ENCODE measurements at places on chromosomes 5 and 9.

- no peak for DNase-seq
Measured at GRCh38 chr9:16411311-16411710, 459.2 kb downstream of the BNC2 start.

DNA sequence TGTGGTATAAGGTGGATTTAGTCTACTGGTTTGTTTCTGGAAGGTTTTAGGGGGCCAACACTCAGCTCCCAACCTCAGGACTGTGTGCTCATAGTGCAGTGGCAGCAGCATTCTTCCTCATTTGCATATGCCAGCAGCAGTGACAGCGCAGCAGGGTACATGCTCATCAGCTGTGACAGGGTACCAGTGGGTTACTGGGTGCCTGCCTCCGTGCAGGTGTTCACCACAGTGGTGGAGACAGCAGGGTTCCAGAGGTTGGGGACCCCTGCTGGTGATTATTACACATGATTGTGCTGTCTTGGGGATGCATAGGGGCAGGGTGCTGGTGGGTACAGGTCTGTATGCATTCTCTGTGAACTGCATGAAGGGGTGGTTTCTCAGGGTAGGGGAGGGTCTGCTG is 45.5 kb upstream of the IFNE start:
- no peak for DNase-seq

- DNase-seq, result no peak
Measured at GRCh38 chr9:33092634-33093033, 16.2 kb upstream of the SMU1 start.

GRCh38 chr9:133726401-133727276 is 11.5 kb downstream of the SARDH start:
- DNase-seq, result peak; percentile 48

- peak; percentile 76 for DNase-seq
Measured at GRCh38 chr9:121651295-121652020, at the start of gene DAB2IP. Gene DAB2IP (plus strand): TSS chr9:121651634. CDS start chr9:121651776, 142 bp downstream.

DNA sequence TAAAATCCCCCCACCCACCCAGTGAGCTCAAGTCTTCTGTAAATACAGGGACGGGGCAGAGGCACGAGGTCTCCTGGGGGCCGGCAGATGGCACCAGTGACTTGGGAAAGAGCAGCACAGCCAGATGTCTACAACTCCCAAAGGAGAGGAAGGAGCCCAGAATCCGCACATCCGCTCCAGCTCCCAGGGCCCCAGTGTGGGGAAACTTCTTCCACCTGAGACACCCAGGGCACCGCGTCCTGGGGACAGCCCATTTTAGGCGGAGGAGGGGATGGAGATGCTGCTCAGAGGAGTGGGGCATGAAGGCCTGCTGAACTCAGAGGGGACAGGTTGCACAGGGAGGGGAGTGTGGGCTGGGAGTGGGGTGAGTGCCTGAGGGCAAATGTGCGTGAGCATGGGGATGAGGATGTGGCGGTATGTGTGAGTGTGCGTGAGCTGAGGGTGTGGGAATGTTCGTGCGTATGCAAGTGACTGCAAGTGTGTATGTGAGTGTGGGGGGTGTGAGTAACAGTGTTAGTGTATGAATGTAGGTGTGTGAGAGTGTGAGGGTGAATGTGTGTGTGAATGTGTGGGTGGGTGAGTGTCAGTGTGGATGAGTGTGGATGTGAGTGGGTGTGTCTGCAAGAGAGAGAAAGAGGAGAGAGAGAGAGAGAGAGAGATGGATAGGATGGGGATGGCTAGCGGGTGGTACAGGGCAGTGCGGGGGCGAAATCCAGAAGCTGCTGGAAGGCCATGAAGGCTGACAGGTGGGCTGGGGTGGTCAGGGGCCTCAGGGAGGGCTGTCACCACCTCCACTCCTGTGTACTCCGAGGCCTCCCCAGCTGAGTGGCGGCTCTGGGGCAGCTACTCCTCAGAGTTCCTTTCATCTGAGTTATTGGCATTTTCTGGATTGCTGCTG is 63.5 kb downstream of the DUSP1 start:
- DNase-seq, result peak; percentile 64

DNA sequence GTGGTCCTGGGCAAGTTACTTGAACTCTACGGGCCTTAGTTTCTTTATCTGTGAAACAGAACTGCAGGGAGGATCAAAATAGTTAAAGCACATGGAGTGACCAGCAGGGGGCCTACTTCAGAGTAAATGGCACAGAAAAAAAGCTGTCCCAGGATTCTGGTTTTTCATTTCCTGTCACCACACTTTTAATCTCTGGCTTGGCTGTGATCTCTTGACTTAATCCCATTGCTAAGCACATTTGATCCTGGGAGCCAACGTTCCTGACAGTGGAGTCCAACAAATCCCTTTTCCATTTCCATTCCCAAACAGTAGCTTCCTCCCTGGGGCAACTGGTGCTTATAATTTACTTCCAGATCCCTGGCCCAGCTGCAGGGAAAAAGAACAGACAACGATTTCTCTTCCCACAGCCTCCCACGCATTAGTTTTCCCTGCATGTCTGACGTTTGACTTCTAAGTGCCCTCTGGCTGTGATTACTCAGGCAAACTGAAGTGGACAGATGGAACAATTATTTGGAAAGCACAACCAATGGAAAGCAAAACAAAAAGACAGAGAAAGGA is 136.5 kb upstream of the STK32A start:
- peak; percentile 49 for DNase-seq

GRCh38 chr9:126722922-126723806 is 81.7 kb upstream of the ZBTB43 start:
- peak; percentile 41 for DNase-seq

- DNase-seq, result no peak
Measured at GRCh38 chr5:137073189-137073588, 425.9 kb downstream of the SPOCK1 start.

GRCh38 chr5:168228668-168229067 is 62.8 kb upstream of the WWC1 start:
- DNase-seq, result no peak

DNA sequence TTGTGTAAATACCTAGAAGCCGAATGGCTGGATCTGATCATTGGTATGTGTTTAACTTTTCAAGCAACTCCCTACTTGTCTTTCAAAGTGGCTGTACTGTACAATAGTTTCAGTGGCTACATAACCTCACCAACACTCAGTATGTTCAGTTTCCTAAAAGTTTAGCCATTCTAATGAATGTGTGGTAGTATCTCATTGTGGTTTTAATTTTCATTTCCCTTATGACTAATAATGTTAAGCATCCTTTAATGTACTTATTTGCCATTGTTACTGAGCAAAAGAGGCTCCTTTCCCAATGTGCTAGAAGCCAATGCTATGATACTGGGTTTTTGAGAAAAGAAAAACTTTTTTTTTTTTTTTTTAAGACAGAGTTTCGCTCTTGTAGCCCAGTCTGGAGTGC is 27.8 kb upstream of the ALDOB start:
- no peak for DNase-seq

GRCh38 chr5:153707626-153708025 is 217.2 kb downstream of the GRIA1 start:
- DNase-seq, result no peak

DNA sequence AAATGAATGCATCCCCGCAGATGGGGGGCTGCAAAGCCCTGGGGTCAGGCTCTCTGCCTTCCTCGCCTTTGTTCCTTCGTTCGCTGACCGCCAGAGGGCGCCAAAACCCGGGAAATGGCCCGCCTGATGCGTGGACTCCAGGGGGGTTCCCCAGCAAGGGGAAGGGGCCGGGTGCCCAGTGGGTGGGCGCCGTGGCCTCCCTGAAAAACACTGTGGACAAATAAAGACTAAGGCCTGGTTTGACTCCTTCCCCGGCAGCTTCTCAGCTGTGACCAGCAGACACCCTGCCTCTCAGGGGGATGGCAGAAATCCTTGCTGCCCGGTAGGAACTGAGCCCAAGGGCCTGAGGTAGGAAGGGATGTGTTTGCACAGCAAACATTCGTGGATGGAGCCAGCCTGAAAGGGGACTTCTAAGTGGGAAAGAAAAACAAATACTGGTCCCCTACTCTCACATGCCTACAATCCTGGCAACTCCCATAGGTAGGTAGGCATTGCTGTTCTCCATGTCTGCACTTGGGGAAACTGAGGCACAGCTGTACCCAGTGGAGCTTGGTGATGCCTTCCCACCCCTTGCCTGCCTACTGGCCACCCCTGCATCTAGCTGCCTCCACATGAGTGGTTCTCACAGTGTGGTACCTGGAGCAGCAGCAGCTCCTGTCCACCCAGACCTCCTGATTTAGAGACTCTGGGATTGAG is 57.7 kb downstream of the DUSP1 start:
- DNase-seq, result peak; percentile 45

DNA sequence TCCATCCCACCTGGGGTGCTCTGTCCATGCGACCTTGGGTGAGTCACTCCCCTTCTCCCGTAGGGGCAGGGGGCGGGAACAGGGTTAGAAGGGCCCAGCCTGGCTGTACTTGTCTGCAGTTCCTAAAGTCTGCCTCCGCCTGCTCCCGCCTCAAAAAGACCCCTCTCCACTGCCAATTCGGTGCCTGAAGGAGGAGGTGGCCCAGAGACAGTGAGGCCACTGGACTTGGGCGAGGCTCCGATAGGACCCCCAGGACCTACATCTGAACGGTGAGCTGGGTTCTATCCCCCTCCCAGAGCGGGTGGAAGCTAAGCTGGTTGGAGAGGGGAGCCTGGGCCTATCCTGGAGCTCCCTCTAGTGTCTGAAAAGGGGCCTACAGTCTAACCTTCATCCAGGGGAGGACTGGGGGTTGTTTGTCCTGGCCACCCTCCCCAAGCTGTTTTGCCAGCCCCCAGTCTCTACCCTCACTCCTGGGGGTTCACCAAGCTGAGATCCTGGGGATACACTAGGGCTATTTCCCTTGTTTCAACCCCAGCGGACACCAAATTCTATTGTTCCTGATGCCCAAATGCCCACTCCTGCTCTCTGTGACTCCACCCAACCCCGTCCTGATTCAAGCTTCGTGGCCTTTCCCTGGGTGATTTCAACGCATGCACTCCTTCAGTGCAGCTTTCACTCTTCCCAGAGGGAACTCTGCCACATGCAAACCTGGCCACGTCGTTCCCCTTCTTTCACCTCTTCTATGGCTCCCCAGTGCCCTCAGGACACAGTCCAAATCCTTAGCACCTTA is 6.1 kb upstream of the CRB2 start:
- peak; percentile 65 for DNase-seq

DNA sequence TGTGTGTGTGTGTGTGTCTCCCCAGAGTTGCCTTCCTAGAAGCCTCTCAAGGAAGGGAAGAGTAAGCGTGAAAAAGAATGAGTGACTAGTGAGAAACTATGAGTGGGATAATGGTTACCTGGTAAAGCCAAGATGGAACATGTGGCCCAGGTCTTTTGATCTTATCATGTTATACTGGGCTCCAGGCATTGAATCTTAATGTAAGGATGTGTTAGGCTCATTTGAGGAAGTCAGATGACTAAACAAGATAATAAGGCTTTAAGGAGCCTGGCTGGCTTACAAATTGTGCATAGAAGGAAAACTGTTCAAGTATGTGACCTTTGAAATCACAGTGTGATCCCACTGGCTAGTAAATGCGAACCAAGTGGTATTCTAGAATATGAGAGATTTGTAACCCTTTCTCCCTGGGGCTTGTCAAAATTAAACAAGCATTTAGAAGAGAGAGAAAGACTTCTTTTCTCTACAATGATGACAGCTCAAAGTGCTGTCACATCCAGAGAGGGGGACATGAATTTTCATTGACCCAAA is 29.9 kb upstream of the HMHB1 start:
- DNase-seq, result no peak

- peak; percentile 45 for DNase-seq
Measured at GRCh38 chr5:179986328-179986727, 78.6 kb upstream of the TBC1D9B start.

All from Ammon's horn (tissue), 1 donor.